ENCODE measurements at places on chromosomes 12 and 14.
A peak's percentile ranks its signal among the peaks of the same experiment; 100 is the strongest.

GRCh38 chr12:122884860-122885259 is 11.1 kb downstream of the VPS37B start:
- DNase-seq: no peak

DNA sequence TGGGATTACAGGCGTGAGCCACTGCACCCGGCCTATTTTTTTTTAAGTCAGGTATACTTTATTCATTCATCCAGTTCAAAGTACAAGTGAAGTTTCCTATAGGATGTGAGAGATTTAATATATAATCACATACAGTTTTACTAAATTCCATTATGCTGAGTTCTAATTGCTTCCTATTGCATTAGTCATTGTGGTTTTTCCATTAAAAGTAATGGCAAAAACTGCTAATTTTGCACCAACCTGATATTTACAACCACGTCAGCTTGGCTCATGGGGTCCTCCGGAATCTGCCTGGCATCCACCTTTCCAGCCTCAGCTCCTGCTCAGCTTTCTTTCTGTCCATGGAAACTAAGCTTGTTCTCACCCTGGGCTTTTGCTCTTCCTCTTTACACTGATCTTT is 67.0 kb upstream of the CSRP2 start:
- DNase-seq: peak; percentile 43

- no peak for DNase-seq
Measured at GRCh38 chr14:72629534-72629933, 264.4 kb downstream of the DPF3 start.

DNA sequence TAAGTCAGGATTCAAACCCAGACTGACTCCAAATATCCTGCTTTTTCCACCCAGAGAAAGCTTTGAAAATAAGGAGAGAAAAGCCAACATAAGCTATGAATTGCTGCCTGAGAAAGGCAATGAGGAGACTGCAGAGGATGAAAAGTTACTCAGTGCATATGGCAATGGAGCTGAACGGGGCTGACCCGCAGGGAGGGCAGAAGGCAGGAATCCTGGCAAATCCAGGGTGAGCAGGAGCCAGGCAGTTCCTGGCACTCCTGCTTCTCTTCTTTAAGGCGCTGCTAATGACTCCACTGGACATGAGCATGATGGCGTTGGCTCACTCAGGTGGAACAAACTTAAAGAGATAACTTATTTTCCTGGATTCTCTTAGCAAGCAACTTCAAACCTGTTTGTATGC is 95.2 kb upstream of the TMCC3 start:
- DNase-seq: no peak

DNA sequence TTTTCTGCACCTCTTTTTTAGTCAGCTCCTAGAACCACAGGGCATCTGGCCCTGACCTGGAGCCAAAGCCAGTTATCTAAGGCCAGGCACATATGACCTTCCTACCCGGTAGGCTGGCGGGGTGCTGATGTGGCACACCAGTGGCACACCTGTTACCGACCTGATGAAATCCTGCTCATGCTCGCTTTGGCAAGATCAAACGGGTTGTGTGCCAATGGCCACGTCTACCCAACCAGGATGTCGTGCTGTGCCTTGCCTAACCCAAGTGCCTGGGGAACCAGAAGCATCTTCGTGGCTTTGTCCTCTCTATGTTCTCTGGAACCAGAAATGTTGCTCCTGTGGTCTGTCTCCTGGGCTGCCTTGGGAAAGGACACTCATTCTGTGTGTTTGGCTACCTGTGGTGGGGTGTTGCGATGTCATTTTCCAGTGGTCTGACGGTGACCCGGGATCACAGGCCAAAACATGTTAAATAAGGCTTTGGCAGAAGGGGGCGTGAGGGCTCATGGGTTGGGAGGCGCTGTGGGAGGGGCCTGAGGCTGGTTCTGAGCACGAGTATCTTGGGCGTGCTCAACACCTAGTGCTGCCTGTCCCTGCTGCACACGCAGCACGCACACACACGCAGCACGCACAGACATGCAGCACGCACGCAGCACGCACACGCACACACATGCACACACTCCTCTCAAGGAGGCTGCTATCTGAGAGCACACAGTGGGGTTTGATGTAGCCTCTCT is 27.9 kb downstream of the CCNK start:
- no peak for DNase-seq

All from mesenchymal stem cell (in vitro differentiated cells and primary cell).